ENCODE measurements at places on chromosomes 16 and 17.

DNA sequence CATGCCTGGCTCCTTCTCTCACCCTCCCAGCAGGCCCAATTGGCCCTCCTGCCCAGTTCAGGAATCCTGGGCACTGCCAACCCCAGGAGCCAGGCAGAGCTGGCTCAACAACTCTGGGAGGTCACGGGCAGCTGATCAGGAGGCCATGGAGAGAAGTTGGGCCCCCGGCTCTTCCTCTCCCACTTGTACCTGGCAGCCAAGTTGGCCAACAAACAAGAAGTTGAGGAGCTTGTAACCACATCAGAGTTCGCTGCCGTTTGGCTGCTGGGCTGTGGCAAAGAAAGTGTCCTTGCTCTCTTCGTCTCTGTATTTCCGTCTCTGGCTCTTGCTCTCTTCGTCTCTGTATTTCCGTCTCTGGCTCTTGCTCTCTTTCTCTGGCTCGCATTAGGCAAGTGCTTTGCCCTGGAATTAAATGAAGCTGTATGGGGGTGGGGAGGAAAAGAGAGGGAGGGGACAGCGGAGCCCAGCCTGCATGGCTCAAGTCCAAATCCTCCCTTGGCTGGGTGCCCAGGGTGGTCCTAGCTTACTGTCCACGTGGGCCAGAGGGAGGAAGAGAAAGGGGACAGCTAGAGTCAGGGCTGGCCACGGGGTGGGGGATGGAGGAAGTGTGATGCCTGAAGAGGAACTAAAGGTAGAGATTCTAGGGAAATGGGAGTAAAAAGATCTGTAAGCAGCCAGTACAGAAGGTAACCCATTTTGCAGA, 7.8 kb upstream of the TMEM132E start:
- no peak for DNase-seq

DNA sequence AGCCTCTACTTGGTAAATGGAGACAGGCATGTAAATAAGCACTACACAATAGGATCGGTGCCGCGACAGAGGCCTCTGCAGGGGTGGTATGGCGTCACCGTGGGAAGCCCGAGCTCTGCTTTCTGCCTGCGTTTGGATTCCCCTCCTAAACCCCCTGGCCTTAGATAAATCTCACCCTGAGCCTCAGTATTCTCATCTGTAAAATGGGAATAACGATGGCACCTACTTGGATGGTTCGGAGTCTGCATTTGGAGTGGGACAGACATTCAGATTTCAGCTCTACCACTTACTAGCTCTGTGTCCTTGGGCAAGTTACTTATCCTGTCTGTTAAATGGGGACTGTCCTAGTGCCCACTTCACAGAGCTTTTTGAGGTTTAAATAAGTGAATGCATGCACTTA, 42.8 kb upstream of the TNRC6A start:
- DNase-seq: no peak

DNA sequence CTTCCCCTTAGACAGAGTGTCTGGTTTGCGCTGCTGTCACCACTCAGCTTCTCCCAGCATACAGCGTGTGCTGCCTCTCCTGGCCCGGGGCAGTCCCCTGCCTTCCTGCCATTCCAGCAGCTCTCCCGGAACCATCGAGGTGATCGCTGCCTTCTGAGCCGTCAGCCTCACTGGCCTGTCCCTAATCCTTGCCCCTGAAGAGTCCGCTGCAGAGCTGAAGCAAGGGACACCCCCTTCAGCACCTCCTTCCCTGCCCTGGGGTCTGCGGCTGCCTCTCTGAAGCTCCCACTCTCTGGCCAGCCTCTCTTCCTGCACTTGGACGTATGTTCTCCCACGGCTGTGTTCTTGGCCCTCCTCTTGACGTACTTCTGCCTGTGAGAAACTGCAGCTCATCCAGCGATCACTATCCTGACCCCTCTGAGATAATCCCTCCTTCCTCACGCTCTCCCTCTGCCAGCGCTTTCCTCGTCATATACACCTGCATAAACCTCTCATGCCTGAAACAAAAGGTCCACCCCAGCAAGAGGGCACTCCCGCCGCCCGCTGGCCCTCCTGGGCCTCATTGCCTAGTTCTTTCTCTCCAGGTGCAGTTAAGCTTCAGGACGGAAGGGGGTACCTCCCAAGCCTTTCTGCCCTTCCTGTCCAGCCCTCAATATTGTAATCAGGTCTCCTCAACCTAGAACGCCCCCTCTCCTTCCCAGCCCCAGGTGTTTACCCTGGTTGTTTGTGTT, 220.6 kb upstream of the CHMP6 start:
- DNase-seq: no peak

DNA sequence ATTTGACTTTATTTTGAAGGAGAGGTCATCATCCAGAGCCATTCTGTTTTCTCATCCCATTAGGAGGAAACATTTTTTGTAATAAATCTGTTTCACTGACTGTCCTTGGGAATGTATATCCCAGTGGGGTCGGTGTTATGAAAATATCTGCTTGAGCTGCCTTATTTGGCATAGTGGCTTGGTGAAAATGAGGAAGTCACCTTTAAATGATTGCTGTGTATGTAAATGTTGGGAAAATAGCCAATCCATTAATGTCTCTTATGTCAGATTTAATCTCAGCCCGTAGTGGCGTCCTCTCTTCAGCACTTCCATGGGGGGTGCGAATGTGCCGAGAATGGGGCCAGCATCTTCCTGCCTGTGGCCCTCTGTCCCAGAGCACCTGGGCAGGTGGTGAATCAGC, 57.6 kb downstream of the BANP start:
- DNase-seq: no peak

DNA sequence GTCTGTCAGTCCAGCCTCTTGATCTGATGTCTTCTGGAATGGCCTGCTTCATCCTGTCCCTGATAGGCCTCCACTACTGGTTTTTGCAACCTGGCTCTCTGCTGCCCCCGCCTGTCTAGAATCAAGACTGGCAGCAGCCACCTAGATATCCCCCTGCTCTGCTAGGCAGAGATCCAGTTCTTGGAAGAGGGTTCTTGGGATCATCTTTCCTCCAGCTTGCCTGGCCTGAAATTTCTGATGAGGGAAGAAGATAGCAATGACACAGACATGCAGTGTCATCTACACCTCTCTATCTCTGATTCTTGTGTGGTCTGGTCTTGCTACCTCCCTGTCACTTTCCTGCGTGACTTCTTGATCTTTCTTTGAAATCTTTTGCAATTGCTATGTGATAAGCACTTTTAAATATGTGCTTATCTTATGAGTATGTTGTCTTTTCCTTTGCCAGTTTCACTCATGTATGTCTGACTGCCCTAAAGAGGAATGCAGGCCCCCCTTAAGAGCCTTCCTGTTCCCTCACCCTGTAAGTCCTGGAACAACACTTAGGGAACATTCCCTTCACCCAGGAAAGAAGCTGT, 20.3 kb upstream of the NFATC3 start:
- DNase-seq: peak; percentile 83

DNA sequence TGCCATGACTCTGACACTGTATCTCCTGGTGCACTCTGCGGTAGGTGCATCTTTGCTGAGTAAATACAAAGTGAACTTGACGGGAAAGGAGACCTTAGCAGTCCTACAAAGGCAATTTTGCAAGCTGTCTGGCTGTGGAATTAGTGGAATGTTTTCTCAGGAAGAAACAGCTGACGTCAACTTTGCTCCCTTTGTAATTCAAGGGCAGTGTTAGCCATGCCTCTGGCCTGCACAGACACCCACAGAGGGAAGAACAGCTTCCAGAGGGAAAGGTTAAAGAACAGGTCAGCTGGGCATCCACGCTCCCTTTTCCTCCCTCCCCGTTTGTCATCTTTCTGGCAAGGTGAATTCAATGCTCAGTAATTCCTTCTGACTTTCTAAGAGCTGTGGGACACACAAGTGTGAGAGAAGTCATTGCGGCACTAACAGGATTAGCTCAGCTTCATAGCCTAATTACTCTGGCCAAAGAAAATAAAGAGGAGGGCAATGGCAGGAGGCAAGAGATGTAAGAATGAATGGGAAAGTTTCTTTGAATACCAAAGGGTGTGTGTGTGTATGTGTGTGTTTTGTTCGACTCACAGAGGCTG, 476.9 kb upstream of the GOT2 start:
- peak; percentile 95 for DNase-seq

- DNase-seq: peak; percentile 81
Measured at GRCh38 chr17:71472809-71473789, 647.7 kb upstream of the SOX9 start.

DNA sequence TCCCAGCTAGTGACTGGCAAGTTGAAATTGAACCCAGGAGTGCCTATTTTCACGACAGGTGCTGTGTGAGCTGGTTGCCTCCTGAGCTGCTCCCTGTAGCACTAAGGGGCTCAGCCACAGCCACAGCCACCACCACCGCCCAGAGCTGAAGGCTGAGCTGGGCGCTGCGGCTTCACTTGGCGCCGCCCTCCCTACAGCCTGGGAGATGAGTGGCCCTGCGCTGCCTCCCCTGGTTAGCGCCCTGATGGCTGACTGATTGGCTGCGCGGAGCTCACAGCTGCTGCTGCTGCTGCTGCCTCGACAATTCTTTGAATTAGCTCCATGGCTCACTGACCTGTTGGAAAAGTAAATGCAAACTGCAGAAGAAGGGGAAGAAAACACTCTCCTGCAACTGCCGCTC, 91.8 kb upstream of the TMEM132E start:
- no peak for DNase-seq

- no peak for DNase-seq
Measured at GRCh38 chr16:87025676-87026075, 291.5 kb downstream of the C16orf95 start.

GRCh38 chr16:17885659-17886207, 415.0 kb upstream of the XYLT1 start:
- DNase-seq: peak; percentile 53

- no peak for DNase-seq
Measured at GRCh38 chr16:49684696-49685095, 171.2 kb downstream of the ZNF423 start.

DNA sequence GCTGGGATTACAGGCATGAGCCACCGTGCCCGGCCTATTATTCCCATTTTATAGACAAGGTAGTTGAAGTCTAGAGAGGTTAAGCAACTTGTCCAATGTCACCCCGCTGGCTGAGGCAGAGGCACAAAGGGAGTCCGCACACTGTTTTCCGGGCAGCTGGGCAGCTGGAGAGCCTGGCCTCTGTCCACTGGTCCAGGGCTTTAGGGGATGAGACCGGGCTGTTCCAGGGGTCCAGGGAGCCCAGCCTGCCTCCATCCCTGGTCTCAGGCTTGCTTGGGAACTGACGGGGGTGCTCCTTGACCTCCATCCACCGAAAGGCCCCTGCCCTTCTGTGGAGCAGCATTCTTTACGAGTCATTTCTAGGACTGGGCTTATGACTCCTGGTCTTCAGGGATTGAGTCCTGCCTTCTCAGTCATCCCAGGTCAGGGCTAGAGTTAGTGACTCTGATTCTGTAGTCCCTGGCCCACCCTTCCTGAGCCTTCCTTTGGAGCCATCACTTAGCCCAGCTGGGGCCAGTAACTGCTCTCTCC, 37.5 kb downstream of the SOCS3 start:
- no peak for DNase-seq

DNA sequence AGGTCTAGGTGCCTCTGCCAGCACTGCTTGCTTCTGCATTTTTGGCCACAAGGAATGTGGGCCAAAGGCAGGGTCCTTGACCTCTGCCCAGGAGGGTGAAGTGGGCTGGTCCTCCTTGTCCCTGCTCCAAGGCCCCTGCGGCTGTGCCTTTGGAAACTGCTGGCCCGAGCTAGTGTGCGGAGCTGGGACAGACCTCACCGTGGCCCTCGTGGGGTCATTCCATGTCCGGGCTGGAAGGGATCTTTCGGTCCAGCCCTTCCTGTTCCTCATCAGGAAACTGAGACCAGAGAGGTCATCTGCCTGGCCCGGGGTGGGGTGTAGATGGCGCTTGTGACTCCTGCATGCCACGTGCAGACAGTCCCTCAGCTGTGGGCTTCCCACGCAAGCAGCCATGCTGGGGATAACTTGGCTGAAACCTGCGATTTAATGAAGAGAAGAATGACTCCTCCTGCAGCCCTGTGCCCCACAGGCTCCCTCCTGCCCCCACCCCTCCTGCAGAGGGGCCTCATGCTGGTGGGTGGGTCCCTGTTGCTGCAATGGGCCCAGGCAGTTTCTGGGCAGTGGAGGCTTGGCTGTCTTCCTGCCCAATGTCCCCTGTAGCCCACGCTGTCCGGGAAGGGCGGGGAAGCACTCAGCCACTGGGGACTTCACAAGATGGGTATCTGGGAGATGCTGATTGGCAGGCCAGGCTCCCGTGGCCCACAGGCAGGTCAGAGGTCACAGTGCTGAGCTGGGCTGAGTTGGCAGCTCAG, 245.2 kb downstream of the SEC14L1 start:
- no peak for DNase-seq

DNA sequence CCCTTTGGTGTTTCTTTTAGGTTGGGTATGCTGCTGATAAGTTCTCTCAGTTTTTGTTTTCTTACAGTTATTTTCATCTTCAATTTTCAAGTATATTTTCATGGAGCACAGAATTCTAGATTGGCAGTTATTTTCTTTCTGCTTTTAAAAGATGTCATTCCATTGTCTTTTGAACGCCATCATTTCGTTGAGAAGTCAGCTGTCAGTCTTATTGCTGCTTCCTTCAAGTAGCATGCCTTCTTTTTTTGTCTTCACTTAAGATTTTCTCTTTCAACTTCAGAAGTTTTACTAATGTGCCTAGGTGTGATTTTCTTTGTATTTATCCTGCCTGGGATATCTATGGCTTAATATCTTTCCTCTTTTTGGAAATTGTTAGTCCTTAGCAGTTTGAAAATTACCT, 262.2 kb upstream of the PMFBP1 start:
- DNase-seq: peak; percentile 57

DNA sequence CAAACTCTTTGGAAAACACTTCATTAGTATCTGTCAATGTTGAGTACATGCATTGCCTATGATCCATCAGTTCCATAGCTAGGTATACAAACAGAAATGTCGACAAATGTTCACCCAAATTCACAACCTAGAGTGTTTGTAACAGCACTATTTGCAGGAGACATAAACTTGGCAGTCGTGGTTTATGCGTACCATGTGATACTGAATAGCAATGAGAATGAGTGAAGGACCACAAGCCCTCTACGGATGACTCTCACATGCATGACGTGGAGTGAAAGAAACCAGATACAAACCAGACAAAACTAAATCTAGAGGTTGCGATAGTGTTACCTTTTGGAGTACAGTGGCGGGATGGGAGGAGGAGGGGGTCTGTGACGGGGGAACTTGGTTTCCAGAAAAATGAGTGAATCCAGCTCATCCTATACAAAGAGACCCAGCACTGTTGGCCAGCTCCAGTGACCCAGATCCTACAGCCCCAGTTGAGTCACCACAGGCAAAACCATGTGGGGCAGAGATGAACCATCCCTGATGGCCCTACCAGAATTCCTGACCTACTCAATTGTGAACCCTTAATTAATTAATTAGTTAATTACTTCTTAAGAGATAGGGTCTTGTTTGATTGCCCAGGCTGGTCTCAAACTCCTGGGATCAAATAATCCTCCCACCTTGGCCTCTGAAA, 15.9 kb upstream of the ULK2 start:
- DNase-seq: no peak

GRCh38 chr17:56885312-56885657, 28.6 kb downstream of the TRIM25 start:
- no peak for DNase-seq

- peak; percentile 77 for DNase-seq
Measured at GRCh38 chr17:63445954-63446752, at the start of gene CYB561. Gene CYB561, minus strand, starts transcription at chr17:63446306. Its CDS starts 8,759 bp downstream, at chr17:63437547.

DNA sequence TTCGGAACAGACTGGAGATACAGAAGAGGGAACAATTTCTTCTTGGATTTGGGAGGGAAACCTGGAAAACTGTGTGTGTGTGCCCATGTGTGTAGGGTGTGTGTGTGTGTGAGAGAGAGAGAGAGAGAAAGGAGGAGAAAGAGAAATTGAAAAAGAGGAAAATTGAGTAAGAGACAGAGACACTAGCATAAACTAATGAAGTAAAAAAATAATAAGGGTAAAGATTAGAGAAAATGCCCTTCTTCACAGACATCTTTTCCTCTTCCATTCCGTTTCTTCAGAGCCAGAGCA, 13.9 kb upstream of the HOXB2 start:
- DNase-seq: no peak

- no peak for DNase-seq
Measured at GRCh38 chr16:49343291-49343690, 30.3 kb upstream of the C16orf78 start.
